Right renal cortex interstitium (tissue), 3 donors: ENCODE measurements at places on chromosomes 4 and X.

DNA sequence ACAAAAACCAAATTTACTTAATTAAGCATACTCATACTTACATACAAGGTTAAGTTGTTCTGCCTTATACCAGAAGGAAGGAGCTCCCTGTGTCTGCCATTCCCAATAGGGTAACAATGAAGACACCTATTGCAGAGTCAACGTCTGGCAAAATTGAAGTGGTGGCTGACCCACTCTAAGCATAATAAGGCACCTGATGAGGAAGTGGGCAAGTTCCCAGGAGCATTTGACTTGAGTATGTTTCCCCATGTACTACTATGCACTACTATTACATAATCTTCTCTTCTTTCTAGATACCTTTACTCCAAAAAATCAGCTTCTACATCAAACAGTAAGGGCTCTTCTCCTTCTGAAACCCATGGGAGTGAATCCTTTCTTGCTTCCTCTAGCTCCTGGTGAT, 591.5 kb downstream of the PPARGC1A start:
- DNase-seq = no peak

- no peak for DNase-seq
These were observed 20.5 kb downstream of the MND1 start for GRCh38 chr4:153365003-153365402.

DNA sequence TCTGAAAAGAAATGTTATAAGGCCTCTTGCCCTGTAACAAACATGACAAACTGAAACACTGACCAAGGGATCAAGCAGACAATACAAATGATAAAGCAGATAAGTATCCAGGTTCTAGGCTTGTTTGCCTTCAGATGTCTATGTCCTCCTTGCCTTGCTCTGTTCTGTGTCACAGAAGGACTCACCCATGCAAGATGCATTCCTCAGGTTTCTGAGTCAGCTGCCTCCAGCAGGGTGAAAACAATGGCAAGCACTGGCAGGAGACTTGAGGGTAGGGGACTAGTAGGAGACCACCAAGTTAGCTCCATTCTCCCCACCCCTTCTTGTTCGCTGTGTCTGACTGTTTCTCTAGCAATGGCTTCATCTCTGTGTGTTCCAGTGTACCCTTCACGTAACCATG, 76.6 kb upstream of the CXXC4 start:
- no peak for DNase-seq

DNA sequence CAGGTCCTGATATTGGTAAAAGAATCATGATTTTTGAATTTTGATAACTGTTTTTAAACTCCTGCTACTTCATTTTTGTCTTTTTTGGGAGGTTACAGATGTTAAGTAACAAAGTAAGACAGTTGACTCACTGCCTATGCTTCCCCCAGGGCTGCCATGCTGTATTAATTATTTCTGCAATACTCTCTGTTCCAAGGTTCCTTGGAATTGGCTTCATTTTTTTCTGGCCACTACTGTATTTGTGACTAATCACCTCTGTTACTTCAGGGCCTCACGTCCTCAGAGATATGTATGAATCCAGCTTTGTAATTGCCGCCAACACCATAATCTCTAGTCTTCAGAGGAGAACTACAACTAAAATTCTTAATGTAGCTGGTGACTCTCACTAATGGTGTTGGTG, 1729.3 kb downstream of the C4orf33 start:
- DNase-seq = no peak

DNA sequence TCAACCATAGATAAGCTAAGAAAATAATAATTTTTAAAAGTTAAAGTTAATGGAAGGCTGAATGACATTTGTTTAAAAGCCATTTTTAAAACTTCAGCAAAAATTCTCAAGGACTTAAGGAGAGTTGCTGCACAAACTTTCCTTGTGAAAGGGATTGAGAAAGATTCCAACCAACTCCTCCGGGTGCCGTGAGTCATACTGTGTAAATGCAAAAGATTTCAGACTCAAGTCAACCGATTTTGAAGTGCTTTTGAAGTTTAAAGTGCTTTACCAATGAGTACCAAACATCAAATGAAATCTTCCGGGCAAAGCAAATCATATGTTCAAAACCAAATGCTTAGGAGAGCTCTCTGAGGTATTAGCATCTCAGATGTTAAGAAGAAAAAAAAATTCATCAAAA, 31.4 kb downstream of the VCX2 start:
- no peak for DNase-seq

DNA sequence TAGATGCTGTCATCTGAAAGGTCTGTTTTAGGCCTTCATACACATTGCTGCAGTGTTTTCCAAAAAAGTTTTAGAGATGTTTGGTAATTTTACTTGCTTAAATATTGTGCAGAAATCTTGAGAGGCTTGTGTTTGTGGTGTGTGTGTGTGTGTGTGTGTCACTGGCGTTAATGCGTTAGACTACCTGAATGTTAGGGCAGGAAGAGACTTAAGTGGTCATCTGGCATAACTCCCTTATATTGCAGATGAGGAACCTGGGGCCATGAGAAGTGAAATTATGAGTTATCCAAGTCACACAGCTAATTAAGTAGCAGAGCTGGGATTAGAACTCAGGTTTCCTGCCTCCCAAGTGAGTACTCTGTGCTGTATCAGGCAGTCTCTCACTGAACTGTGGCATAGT, 1.4 kb downstream of the LSM6 start:
- no peak for DNase-seq

- DNase-seq = no peak
These were observed 85.3 kb downstream of the ZNF518B start for GRCh38 chr4:10371869-10372471.

- no peak for DNase-seq
These were observed 267.0 kb downstream of the FRMPD4 start for GRCh38 chrX:12405306-12405705.

GRCh38 chr4:104589264-104589868, 94.7 kb upstream of the CXXC4 start:
- DNase-seq = no peak

- no peak for DNase-seq
These were observed 31.8 kb downstream of the ATP2B3 start for GRCh38 chrX:153549231-153549630.

- DNase-seq = no peak
These were observed 69.0 kb upstream of the ATOH1 start for GRCh38 chr4:93759506-93759905.

DNA sequence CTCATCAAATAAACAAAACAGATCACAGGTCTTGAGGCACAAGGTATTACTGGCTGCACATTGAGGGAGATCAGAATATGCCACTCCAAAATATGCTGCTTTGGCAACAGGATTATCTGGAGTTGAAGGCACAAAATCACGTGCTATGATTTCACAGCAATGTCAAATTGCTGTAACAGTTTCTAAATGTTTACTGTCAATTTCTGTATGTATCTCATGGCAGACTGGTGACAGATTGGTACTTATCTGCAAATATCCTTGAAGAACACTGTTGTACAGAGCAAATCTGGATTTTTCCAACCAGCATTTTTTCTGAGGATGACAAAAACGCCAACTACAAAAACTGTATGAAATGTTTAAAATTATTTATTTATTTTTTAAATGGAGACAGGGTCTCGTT, 26.7 kb downstream of the GPR82 start:
- no peak for DNase-seq

DNA sequence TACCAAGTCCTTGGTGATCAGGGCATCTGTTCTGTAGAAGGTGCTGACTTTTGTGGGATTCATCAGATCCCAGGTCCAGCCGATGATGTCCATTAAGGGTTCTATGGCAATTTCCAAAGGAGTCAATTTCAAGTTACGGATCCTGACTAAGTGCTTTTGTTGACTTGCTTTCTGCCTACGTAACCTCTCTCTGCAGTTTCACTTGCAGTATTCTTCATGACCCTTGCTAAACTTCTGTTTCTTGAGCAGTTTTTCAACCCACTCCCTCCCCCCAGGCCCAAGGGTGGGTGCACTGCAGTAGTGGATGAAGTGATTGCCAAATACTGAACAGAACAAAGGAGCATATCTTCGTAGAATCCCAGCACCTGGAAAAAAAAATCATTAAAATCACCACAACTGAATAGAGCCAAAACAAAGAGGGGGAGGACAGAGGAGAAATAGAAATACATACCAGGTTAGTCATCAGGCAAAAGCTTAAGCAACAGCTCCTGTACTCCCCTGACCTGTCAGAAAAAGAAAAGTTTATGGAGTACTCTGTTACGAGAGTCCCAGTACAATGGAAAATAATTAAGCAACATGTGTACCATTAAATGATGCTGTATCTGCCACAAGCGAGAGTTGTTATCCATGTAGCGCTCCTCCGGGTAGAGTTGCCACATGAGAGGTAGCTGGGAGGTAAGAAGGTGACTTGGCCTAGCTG, 5.8 kb downstream of the CMC4 start:
- no peak for DNase-seq

DNA sequence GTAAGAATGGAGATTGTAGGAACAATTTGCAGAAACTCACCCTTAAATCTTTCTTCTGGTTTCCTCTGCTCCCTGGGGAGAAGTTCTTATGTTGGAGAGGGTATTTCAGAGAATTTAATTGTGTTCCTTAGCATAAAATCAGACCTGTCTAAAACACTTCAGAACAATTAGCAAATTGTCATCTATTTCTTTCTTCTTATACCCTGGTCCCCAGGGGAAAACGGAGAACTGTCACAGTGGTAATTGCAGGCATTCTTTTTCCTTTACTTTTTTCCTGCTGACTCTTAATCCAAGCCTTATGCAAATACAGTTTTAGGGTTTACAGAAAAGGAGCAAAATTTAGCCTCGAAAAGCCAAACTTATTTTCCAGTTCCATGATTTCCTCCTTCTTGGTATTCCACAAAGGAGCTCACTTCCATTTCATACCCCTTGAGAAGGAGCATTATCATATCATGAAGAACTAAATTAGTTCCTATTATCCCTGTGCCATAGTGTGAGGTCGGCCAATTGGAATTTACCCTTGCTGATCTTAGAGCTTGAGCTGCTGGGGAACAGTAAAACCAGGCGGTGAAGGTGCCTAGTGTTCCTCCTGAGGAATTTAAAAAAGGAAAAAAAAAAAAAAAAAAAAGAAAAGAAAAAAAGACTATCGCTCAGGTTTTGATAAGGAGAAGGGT, 173.8 kb downstream of the IL15 start:
- no peak for DNase-seq

GRCh38 chrX:100120956-100121355, 289.1 kb downstream of the PCDH19 start:
- DNase-seq = no peak

DNA sequence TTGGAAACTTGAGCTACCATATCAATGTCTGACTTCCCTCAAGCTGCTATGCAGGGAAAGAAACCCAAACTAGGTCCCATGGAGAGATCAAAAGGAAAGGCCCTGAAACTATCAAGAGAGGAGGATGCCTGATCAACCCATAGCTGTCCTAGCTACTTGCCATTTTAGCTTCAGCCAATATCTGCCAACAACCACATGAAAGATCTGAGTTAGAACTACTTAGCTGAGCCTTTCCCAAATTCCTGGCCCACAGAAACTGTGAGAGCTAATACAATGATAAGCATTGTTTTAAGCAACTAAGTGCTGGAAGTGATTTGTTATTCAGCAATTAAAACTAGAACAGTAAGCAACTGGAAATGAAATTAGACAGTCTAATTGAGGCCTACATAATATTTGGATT, 6.3 kb upstream of the ARHGEF38 start:
- no peak for DNase-seq

GRCh38 chrX:71228063-71228642, 5.1 kb downstream of the GJB1 start:
- DNase-seq = no peak
